SW480 (cell line): ENCODE measurements at places on chromosomes 2 and 18.

DNA sequence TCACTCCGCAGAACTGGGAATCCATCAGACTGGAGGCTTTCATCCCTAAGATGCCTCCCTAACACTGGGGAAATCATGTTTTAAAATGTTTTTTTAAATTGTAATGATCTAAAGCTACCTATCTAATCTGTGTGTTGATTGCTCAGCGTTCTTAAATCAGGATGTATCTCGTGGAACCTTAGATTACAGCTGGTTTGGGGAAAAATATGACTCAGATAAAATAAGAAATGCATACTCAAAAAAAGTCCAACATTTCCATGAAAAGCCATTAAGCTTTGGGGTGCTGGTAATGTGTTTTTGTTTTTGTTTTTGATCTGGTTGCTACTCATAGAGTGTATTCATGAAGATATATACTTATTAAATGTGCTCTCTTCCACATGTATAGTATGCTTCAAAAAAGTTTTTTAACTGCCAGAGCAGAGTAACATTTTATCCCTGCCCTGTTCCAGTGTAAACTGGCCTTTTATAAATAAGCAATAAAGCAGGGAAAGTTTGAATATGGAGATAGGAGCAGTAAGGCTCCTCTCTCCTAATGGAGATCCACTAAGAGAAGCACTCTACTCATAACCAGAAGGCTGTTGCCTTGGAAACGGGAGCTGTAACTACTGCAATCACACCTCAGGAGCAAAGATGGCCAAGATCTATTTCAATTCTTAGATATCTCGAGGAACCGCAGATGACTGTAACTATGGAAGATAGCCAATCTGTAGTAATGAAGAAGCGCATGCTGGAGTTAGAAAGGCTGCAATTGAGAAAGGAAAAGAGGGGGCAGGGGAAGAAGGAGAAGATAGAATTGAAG is 41.6 kb downstream of the ANKRD44 start:
- no peak for DNase-seq

- no peak for DNase-seq
These were observed 158.2 kb downstream of the SRBD1 start for GRCh38 chr2:45452866-45453265.

GRCh38 chr2:18849841-18850578 is 260.6 kb upstream of the NT5C1B start:
- DNase-seq = no peak

GRCh38 chr2:130300258-130300969 is 42.3 kb upstream of the IMP4 start:
- no peak for DNase-seq

DNA sequence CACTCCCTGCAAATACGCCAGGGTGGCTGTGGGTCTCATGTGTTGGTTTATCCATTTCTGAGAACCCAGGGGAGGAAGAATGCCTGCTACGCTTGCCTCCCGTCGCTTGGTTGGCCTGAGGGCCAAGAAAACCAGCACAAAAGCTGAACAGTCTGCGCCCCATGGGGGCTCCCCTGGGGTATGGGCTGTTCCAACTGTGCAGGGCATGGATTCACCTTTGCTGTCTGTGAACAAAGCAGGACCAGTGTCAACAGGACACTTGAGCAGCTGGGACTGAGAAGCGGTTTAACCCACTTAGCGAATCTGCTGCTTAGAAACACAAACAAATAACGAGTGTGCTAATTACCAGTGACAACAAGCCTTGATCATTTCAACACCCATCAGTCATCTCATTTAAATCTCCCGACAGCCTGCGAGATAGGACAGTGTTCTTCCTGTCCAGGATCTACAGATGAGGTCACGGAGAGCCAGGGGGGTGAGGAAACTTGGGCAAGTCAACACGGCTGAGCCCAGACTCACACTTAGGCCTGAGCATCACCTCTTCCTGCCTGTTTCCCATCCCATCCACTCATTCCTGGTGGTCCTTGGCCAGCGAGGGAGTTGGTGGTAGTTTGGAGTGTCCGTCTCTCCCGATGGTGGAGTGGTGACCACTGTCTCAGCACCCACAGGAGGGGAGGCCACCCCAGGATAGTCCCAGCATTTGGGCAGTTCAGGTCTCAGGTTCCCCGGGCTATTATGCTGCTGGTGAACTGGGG is 111.6 kb upstream of the HAAO start:
- DNase-seq = no peak

DNA sequence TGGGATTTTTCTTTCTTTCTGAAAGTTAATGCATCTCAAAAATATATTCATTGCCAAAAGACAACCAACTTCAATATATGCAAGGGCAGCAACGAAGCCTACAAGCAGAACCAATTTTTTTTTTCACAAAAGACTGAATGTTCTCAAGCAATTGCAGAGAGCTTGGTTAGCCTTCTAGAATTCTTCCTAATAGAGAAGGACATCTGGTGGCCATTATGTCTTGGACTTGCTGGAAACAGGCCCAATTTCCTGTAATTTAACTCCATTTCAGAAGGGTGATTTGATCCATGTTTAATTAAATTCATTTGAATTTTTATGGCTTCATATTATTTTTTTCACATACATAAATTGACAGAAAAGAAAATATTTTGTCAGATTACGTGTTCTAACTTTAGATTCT is 208.0 kb downstream of the TPGS2 start:
- DNase-seq = no peak

- peak; percentile 88 for DNase-seq
These were observed 316.1 kb upstream of the MYT1L start for GRCh38 chr2:2647141-2647541.

GRCh38 chr2:54207666-54208195 is 48.3 kb downstream of the TSPYL6 start:
- no peak for DNase-seq

DNA sequence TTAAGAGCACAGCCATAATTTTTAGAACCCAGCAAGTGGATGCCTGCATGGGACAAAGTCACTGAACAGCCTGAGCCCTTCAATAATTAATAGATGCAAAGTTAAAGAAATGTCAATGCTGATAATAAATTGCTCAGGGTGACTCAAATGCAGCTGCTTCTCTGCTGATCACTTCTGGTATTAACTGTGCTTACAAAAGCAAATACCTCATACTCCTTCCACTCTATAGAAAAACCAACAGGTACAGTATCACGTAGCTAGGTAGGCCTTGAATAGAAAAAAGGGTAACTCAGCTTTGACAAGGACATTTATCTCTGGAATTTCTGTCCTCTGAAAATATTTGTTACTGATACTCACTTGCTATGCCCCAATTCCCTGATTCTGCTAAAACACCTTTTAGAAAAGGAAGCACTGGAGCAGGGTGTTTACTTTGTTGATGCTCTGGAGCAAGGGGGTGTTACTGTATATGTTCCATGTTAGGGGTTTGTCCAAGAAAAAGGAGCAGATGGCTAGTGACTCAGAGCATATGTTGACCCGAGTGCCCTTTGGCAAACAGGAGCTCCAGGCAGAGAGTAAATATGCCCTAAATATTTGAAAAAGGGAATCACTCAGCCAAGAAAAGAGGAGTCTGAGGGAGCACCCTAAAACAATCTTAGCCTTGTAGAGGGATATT is 59.1 kb upstream of the RTN4 start:
- DNase-seq = no peak

DNA sequence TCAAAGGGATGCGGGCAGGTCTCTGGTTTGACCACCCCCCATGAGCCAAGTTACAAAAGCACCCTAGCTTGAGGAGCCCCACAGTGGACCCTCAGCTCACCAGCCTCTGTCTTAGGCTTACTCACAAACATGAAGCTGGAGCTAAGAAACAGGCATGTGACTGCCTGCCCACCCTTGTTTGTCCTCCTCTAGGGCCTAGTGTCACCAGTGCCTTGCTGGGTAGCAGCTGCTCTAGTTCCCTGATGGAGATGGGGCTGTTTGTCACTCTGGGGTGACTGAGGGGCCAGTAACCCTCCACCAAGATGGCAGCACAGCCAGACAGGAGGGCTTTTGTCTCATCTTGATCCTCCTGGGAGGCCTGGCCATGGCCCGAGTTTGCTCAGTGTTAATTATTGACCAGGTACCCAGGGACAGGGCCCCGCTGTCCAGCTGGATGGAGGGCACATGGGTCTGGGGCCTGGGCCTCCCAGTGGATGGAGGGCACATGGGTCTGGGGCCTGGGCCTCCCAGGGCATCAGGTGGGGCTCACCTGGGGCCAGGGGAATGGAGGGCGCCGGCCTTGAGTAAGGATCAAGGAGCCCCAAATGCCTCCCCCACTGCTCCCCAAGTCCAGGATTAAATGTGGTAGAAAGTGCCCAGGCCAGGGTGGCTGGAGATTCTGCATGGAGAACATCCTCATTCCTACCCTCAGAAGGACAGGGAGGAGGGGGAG is 185.9 kb upstream of the HAAO start:
- no peak for DNase-seq

DNA sequence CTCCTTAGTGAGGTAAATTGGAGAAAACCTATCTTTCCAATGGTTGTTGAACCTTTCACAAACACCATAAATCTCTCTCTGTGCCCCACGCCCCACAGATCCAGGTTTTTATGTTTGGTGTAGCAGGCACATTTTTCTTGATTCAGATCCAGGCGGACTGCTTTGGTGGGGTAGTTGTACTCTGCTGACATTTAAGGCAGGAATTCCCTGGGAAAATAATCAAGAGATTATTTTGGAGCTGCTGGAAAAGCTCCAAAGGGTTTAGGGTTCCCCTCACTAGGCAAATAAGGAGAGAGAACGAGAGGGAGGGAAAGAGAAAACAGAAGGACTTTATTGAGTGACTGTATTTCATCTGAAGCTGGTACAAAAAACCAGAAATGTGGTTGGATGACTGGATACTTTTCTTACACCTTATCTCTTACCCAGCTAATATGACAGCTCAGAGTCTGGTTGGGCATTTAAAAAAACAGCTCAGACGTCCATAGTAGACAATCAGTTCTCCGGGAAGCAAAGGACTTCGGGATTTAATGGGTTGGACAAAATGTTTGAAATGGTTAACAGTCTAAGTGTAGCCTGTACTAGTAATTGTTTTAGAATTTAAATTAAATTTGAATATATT is 3.6 kb upstream of the AQP4 start:
- no peak for DNase-seq

DNA sequence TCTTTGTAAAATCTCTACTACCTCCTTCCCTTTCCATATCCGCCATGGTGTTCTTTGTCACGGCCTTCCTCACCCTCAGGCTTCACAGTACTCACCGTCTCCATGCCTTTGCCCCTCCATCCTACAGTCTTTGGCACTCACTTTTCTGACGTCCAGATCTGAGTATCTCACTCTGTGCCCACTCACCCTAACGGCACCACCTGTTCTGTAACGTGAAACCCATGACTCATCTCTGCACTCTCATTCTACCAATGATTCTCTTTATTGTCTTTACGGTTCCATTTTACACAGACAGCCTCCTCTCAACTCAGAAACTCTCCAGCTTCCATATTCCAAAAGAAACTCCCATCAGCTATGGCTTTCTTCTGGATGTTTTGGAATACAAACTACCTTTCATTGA is 56.7 kb downstream of the NETO1 start:
- DNase-seq = peak; percentile 2

DNA sequence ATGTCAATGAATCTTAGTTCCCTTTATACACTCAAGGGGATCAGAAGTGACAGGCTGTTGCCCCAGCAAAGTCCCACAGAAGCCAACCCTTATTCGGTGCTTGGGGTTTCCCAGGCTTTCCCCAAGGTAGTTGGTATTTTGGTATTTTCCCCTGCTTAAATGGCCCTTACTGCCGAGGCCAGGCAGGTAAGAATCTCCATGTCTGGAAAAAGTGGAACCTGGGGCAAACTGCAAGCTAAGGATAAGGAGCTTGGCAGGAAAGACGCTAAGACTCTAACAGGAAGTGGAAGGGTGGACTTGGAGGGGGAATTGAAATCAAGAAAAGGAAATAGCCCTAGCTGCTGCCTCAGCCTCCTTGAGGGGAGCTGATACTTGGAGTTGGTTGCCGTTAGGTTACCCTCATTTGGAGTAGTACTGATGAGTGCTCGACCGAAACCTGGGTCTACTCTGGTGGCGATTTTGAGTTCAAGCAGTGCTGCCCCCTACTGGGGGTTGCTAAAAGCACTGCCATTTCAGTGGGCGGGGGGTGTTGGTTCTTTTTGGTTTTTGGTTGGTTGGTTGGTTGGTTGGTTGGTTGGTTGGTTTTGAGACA is 3.3 kb upstream of the GPBAR1 start:
- DNase-seq = no peak

GRCh38 chr2:57119141-57119540 is 927.5 kb upstream of the VRK2 start:
- no peak for DNase-seq

DNA sequence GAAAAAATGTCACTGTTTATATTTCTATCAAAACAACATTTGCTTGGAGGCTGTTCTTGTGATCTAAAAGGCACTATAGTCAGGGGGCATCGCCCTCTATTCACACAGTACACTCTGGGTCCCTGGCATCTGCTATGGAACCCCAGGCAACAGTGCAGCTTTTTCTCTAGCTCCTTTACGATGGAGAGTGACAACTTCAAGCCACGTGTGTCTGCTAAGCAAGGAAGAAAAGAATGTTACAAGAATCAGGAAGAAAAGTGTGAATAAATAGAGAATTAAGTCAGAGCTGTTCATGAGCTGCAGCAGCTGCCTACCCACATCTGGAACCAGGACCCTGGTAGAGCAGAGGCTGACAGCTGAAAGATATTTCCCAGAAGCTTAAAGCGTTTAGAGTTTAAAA is 11.2 kb downstream of the RND3 start:
- DNase-seq = no peak

- DNase-seq = peak; percentile 66
These were observed 14.0 kb downstream of the ALPG start for GRCh38 chr2:232420463-232421188.

DNA sequence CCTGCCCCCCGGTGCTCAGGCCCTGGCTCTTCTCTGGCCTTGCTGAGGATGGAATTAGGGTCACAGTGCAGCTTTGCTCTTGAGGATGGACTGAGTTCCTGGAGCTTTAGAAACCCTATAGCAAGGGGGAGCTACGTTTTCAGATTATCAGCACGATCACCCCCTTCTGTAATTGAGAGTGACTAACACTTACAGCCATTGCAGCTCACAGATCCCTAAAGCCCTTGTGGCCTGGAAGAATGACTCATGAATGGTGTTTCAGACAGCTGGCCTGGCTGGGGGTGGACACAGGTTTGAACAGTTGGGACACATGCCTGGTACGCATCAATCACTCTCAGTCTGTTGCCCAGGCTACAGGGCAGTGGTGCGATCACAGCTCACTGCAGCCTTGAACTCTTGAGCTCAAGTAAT is 79.7 kb upstream of the IGFBP5 start:
- peak; percentile 84 for DNase-seq

GRCh38 chr2:134308474-134309385 is 54.9 kb downstream of the MGAT5 start:
- no peak for DNase-seq

DNA sequence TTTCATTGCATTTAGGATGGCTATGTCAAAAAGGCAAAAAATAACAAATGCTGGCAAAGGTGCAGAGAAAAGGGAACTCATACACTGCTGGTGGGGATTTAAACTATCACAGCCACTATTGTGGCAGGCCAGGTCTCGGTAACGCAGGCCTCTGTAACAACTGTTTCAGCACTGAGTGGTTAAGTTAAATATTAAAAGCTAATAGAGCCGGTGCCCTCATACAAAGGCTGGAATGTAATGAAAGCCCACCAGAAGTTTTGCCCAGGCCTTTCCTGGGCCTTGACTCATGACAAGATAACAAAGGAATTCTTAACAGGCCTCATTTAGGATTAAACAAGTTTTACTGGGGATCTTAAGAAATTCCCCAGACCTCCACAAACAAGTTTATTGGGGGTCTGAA is 10.7 kb downstream of the MERTK start:
- DNase-seq = no peak

GRCh38 chr2:64112016-64112415 is 32.2 kb downstream of the PELI1 start:
- no peak for DNase-seq
